ENCODE measurements at places on chromosomes 3 and 15.

DNA sequence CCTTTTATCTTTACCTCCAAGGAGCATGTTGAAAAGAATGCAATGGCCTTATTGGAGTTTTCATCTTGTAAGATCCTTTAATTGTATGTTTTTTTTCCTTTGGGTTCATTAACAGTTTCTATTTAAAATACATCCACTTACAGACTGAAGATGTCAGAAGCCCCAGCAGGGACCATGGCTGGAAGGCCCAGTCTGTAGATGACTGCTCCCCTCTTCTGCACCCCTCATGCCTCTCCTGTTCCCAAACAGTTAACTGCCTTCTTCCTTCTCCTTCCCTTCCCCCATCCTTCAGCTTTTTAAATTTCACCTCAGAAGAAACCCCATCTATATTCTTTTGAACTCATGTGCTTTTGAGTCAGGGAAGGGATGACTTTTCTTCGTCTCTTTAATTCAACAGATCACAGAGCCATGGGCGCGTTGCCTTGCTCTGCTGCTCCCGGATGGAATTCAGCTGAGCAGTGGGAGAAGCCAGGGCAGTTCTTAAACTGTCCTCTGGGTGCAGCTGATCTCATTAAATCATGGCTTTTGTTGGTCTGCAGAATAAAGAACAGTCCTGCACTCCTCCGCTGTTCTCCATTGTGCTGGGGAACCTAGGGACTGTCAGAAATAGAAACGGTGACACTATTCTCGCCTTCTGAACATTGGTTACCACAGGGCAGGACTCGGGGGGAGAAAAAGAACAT lies 71.5 kb upstream of the EIF1B start:
- DNase-seq = peak; percentile 12

GRCh38 chr15:70219256-70219895 lies 121.7 kb upstream of the TLE3 start:
- DNase-seq = no peak

GRCh38 chr15:71051539-71051938 lies 63.7 kb upstream of the THSD4 start:
- DNase-seq = peak; percentile 89

GRCh38 chr3:53140847-53141845 lies 10.9 kb upstream of the RFT1 start:
- DNase-seq = peak; percentile 84

GRCh38 chr3:81326245-81326644 lies 435.2 kb downstream of the GBE1 start:
- no peak for DNase-seq

DNA sequence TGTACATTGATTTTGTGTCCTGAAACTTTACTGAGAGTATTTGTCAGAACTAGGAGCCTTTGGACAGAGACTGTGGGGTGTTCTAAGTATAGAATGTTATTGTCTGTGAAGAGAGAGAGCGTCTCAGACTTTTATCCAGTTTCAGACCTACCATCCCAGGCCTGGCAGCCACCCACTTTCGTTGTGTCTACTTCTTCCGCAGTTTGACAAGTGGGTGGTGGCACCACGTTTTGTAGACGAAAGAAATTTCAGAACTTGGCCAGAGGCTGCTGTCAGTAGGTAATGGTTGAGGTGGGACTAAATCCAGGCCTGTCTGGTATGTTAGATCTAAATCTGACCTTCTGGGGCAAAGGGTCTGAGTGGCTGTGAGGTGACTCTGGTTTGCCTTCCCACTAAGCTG lies 13.4 kb upstream of the TRAK1 start:
- DNase-seq = no peak

DNA sequence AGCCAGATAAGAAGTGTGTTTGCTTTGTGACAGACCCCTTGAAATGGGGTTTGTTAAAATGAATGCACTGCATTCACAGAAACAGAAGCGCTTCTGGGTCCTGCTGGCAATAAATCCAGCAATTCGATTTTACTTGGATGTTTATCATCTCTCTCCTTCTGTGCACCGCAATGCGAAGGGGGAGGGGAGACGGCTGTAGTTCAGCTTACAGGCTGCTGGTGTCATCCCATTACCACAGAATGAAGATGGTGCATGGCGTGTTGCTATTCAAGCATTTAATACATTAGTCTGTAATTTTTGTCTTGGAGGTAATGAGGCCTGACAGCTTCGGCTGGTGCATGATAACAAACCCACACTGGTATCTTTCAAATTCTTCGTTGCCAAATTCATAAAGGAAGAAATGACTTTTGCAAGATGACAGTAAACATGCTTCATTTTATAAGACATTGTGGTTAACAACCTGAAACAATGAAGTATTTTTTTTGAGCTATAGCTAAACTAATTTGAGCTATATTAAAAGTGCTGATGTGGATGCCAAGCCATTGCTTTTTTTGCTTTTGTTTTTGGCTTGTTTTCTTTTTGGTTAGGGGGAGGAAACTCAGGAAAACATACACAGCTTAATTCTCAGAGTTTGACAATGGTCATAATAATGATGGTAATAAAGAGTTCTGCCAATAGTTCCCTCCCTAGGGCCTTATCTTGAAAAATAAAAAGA lies 418.3 kb downstream of the OTOL1 start:
- DNase-seq = peak; percentile 75

- no peak for DNase-seq
Measured at GRCh38 chr3:160808838-160809237, 52.8 kb downstream of the PPM1L start.

DNA sequence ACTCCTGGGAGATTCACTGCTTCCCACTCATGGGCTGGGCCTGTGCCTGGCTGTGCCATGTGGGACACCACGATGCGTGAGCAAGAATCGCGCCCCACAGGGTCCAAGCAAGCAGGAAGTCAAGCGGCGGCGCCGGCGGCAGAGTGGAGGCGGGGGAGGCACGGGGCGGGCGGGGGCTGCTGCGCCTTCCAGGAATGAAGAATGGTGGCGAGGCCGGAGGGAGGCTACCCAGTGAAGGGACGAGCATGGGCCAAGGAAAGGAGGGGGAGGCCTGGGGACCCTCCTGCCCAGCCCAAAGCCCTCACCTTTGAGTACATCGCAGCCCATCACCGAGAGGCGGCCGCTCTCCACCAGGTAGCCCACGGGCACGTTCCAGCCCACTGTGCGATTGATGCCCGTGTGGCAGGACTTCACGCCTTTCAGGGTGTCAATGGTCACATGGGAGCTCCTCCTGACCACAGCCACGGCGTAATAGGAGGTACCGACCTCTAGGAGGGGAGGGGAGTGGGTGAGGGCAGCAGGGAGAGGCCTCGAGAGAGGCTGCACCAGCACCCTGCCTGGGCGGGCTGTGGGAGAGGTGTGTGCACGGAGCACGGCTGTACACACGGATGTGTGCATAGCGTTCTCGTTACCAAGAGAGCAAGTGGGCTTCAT lies 5.5 kb downstream of the MELTF start:
- DNase-seq = no peak

DNA sequence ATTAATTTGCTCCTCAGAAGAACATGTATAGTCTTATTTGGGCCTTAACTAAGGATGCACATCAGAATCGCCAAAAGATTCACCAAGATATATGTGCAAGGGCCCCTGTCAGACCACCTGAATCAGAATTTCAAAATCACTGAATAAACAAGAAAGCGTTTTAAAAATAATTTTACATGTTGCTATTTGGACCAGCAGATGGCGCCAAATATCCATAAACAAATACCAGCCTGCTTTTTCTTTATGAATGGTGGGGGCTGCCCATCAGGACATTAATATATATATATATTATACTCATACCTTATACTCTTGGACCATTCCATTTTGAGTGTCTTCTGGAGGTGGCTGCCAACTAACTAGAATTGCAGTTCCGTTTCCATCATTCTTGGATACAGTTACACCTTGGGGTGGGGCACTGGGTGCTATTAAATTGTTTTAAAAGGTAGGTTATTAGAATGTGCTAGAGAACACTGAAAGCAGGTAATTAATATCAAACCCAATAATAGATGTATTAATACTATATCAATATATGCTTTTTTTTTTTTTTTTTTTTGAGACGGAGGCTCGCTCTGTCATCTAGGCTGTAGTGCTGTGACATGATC lies 1108.3 kb downstream of the ROBO1 start:
- peak; percentile 43 for DNase-seq

- DNase-seq = no peak
Measured at GRCh38 chr3:103337179-103337845, 902.5 kb downstream of the ZPLD1 start.

- no peak for DNase-seq
Measured at GRCh38 chr3:36743826-36744225, 20.5 kb downstream of the DCLK3 start.

- peak; percentile 85 for DNase-seq
Measured at GRCh38 chr3:188531210-188531609, 377.3 kb downstream of the LPP start.

GRCh38 chr3:127745656-127746399 lies 73.1 kb downstream of the ABTB1 start:
- no peak for DNase-seq

GRCh38 chr3:187165144-187165543 lies 25.8 kb upstream of the RPL39L start:
- DNase-seq = peak; percentile 57

Data from fibroblast of skin of back (primary cell).